ENCODE measurements at places on chromosomes 4 and X. TPM values are rescaled to one million over a fixed set of nuclear protein-coding genes. Genes with fewer than 3 reads are reported as not detected.
A peak's percentile ranks its signal among the peaks of the same experiment; 100 is the strongest.

DNA sequence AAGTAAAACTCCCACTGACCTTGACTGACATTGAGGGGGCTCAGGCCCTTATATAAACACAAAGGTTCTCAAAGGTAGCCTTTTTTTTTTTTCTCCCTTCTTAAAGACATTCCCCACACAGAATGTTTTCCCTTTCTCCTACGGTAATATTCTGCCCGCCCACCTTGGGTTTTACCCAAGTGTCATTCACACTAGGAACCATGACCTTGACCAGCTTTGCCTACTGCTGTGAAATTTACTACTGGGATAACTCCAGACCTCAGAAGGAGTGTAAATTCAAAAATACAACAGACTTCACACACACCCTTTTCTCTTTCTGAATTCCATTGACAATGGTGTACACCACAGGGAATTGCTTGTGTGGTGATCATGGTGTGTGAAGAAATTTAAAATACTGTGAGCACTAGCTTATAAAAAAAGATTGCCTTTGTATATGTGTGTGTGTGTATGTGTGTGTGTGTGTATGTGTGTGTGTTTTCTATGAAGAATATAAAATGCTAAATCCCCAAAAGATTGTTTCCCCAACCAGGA, 589.5 kb upstream of the FTHL17 start:
- H3K27ac ChIP-seq: no peak overlapping the region
- no peak for DNase-seq
- H3K27me3 ChIP-seq: no peaks in the 10 kb centered on the region
- peaks cover 3% of the 10 kb centered on the region for H3K36me3 ChIP-seq
- H3K4me3 ChIP-seq: no peak overlapping the region

DNA sequence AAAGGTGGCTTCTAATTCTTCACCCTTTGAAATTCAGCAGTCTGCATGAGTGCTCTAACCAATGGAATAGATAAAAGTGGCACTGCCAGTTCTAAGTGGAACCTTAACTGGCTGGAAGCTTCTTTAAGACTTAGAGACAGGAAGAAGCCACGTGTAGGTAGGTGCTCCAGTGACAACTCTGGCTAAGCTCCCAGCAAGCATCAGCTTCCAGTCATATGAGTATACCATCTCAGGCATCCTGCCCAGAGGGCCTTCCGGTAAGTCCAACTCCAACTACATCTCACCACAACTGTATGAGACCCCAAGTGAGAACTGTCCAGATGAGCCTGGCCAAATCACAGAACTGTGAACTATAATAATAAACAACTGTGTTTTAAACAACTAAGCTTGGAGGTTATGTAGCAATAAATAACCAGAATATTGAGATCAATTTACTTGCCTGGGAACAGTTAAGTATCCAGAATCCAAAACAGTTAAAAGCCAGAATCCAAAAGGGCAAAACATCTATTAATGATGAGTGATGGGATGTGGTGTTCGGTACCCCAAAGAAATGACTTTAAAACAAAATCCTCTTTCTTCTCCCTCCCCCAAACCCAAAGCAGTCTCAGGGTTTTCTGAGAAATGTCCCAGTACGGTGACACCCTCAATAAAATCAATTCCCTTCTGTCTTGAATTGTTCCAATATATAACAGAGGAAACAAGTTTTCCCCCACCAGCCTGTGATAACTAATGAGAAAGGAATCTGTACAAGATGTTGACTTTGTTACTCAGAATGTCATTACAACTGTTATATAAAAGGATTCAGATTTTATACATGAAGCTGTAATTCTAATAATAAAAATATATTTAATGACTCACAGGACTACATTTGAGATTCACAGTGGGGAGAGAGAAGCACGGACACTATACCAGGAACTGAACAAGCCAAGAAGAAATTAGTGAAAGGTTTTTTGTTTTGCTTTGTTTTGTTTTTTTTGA, 4.2 kb downstream of the TSPAN5 start:
- peak overlapping the region; percentile 8 for H3K4me3 ChIP-seq
- H3K36me3 ChIP-seq: peaks cover 15% of the 10 kb centered on the region
- H3K27me3 ChIP-seq: peaks cover 3% of the 10 kb centered on the region
- peaks cover 38% of the 10 kb centered on the region for H3K4me1 ChIP-seq

DNA sequence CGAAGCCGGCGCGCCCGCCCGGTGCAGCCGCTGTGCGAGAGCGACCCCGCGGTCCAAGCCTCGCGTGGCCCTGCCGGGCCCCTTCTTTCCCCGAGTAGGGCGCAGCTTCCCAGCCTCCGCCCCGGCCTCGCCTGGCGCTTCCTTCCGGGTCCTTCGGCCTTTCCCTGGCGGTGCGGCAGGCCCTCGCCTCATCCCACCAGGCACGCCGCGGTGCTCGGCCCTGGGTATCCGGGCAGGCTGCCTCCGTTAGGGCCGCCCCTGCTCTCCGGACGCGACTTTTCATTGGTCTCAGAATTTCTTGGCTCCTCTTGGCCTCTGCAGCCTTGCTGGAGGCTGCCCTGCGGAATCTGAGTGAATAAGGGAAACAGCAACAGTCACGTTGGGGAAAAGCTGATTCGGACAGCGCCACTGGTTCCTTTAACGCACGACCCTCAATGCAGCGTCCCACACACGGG, 429 bp downstream of the UVSSA start:
- H3K27me3 ChIP-seq: no peaks in the 10 kb centered on the region
- H3K4me1 ChIP-seq: peaks cover 40% of the 10 kb centered on the region
- H3K4me3 ChIP-seq: peak overlapping the region; percentile 92
- peak; percentile 50 for DNase-seq

DNA sequence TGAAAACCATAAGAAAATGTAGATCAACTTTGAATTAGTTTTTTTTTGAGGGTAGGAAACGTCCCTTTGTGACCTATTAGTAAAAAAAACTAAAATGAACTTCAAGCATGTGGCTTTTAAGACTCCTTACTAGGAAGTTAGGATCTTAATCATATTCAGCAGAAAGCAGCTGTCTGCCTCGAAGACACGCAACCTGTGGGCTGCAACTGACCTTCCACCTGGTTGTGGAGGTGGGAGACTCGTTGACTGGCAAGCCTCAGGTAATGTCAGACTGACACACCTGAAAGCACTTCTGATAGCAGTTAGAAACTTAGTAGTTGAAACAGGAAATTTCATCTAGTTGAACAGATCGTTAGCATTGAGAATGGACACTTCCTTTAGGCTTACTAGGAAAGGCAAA, 37.4 kb downstream of the CCNG2 start:
- H3K36me3 ChIP-seq: no peaks in the 10 kb centered on the region
- no peak overlapping the region for H3K27ac ChIP-seq
- no peak for DNase-seq
- H3K4me1 ChIP-seq: no peaks in the 10 kb centered on the region
- peaks cover 5% of the 10 kb centered on the region for H3K27me3 ChIP-seq

- H3K4me3 ChIP-seq: no peak overlapping the region
- DNase-seq: no peak
- H3K36me3 ChIP-seq: peaks cover 4% of the 10 kb centered on the region
- no peaks in the 10 kb centered on the region for H3K27me3 ChIP-seq
- H3K27ac ChIP-seq: no peak overlapping the region
Measured at GRCh38 chr4:40918330-40918729, 168.6 kb downstream of the NSUN7 start.

- peaks cover 9% of the 10 kb centered on the region for H3K4me1 ChIP-seq
- no peaks in the 10 kb centered on the region for H3K27me3 ChIP-seq
- H3K36me3 ChIP-seq: no peaks in the 10 kb centered on the region
- peak; percentile 45 for DNase-seq
- peak overlapping the region; percentile 71 for H3K27ac ChIP-seq
- no peak overlapping the region for H3K4me3 ChIP-seq
Measured at GRCh38 chrX:131841496-131842437, 181.3 kb upstream of the STK26 start.

DNA sequence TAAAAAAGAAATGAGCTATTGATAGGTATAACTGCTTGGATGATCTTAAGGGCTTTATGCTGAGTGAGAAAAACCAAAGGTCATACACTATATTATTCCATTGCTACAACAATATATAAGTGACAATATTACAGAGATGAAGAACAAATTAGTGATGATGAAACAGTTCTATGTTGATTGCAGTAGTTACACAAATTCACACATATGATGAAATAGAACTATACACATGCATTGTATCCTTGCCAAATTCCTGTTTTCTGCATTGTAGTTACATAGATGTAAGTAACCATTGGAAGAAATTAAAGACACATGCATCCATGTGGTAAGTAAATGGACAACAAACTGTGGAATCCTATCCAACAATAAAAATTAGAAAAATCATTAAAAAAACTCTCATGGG, 76.5 kb downstream of the CENPC start:
- no peak overlapping the region for H3K4me3 ChIP-seq
- no peaks in the 10 kb centered on the region for H3K27me3 ChIP-seq
- no peaks in the 10 kb centered on the region for H3K4me1 ChIP-seq
- no peak overlapping the region for H3K27ac ChIP-seq
- DNase-seq: no peak
- H3K36me3 ChIP-seq: peaks cover 16% of the 10 kb centered on the region

DNA sequence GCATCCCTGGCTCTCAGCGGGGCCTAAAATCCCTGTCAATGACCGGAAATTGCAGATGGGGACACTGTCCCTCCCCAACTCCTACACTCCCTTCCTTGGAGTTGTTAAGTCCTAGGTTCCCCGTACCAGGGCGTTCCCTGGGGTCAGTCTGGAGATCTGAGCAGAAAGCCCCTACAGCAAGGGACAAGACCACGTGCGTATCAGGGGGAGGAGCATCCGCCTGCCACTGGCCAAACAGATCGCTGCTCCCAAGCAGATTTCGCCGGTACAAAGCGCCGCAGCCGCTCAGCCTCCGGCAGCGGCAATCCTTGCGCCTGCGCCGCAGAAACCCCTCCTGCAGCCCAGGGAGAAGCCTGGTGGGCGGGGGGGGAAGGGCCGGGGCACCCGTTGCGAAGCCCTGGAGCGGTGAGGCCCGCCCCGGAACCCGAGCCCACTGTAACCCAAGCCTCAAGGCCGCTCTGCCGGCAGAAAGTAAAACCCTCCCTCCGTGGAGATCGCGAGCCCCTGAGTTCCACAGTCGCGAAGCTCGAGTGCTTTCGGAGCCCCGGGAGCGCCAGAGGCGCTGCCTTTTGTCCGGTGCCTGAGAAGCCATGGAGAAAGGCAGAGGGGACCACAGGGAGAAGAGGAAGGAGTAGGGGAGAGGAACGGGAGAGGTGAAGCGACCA, 2.7 kb downstream of the CRMP1 start:
- H3K27me3 ChIP-seq: peaks cover 48% of the 10 kb centered on the region
- peak overlapping the region; percentile 89 for H3K27ac ChIP-seq
- no peaks in the 10 kb centered on the region for H3K36me3 ChIP-seq
- DNase-seq: peak; percentile 79

DNA sequence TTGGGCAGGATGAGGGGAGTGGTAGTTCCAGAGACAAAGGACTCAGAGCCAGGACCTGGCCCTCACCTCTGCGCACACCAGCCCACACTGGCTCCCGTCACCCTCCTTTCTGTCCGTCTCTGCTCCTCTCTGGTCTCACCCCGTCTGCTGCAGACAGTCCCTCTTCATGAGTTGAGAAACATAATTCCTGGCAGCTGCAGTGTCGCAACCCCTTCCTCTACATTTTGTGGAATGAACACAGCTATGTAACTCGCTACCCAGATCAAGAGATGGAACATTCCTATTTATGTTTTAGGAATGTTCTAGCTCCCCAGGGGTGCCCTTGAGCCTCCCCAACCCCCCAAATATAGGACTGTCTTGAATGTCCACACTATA, 59.3 kb downstream of the SHROOM2 start:
- no peaks in the 10 kb centered on the region for H3K36me3 ChIP-seq
- no peaks in the 10 kb centered on the region for H3K27me3 ChIP-seq
- DNase-seq: no peak
- H3K4me1 ChIP-seq: peaks cover 11% of the 10 kb centered on the region

GRCh38 chrX:2608638-2609430, 82.3 kb upstream of the CD99 start:
- H3K36me3 ChIP-seq: peaks cover 7% of the 10 kb centered on the region
- H3K4me3 ChIP-seq: peak overlapping the region; percentile 91
- H3K27ac ChIP-seq: peak overlapping the region; percentile 19
- DNase-seq: peak; percentile 69

GRCh38 chrX:129653971-129654651, 645 bp downstream of the APLN start:
- peak overlapping the region; percentile 65 for H3K4me3 ChIP-seq
- no peaks in the 10 kb centered on the region for H3K36me3 ChIP-seq
- peaks cover 41% of the 10 kb centered on the region for H3K27me3 ChIP-seq

DNA sequence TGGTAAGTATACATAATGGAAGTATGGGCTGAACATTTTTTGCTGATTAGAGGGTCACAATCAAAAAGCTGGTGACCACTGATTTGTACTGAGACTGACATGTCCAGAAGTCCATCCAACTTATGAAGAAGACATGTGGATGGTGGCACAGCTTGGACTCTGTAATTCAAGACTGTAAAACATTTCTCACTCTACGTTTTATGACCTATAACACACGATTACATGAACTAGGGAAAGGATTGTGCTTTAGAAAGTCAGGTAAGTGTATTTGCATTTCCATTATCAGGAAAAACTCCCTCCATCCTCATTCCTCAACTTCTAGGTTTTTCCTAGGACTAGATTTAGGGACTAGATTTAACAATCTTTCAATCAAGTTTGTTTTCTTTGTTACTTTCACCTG, 30.5 kb upstream of the OCIAD2 start:
- H3K4me1 ChIP-seq: no peaks in the 10 kb centered on the region
- H3K27ac ChIP-seq: no peak overlapping the region
- no peaks in the 10 kb centered on the region for H3K36me3 ChIP-seq
- H3K27me3 ChIP-seq: peaks cover 18% of the 10 kb centered on the region
- H3K4me3 ChIP-seq: no peak overlapping the region

DNA sequence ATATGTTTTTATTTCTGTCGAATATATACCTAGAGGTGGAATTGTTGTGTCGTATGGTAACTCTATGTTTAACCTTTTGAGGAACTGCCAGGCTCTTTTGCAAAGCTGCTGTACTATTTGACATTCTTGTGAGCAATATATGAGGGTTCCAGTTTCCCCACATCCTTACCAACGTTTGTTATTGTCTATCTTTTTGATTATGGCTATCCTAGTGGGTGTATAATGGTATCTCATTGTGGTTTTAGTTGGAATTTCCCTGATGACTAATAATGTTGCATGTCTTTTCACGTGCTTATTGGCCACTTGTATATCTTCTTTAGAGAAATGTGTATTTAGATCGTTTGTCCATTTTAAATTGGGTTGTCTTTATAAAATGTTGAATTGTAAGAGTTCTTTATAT, 24.5 kb downstream of the REPS2 start:
- no peaks in the 10 kb centered on the region for H3K4me1 ChIP-seq
- no peaks in the 10 kb centered on the region for H3K36me3 ChIP-seq
- H3K4me3 ChIP-seq: no peak overlapping the region
- H3K27ac ChIP-seq: no peak overlapping the region

DNA sequence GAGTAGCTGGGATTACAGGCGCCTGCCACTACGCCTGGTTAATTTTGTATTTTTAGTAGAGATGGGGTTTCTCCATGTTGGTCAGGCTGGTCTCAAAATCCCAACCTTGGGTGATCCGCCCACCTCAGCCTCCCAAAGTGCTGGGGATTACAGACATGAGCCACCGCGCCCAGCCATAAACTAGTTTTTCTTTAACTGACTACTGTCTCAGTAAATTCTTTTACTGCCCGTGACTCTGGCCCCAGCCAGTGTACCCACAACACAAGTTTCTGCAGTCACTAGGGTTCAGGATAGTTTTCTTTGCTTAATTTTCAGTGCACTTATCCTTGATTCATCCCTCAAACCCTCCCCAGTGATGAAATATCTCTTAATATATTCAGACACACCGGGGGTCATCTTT, 8.3 kb downstream of the SHROOM2 start:
- H3K4me3 ChIP-seq: no peak overlapping the region
- H3K27me3 ChIP-seq: peaks cover 11% of the 10 kb centered on the region
- no peak overlapping the region for H3K27ac ChIP-seq
- H3K4me1 ChIP-seq: peaks cover 4% of the 10 kb centered on the region
- H3K36me3 ChIP-seq: peaks cover 7% of the 10 kb centered on the region

The BGN gene
- total RNA-seq: 85.2 TPM

The PNPLA4 gene
- total RNA-seq: 13.6 TPM

The NLRP2B gene
- not detected for total RNA-seq

The WWC2 gene
- total RNA-seq: 24.6 TPM
